ENCODE measurements at places on chromosomes 16 and 17.
A peak's percentile ranks its signal among the peaks of the same experiment; 100 is the strongest.

GRCh38 chr17:63489291-63489690 lies 12.4 kb downstream of the ACE start:
- no peak for DNase-seq

DNA sequence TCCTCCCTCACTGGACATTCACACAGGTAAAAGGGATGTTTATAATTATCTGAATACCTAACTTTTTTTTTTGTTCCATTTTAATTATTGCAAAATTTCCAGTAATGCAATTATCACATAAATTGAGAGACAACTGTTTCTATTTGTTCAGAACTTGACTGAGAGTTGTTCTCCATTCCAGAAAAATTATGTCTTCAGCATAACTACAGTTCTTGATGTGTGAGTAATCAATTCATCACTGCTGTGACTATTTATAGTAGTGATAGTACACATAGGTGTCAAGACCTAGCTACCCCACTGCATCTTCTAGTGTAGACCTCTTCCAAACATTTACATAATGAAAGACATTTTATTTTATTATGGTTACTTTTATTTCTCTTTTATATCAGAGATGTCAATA lies 5.8 kb upstream of the TNRC6A start:
- no peak for DNase-seq

DNA sequence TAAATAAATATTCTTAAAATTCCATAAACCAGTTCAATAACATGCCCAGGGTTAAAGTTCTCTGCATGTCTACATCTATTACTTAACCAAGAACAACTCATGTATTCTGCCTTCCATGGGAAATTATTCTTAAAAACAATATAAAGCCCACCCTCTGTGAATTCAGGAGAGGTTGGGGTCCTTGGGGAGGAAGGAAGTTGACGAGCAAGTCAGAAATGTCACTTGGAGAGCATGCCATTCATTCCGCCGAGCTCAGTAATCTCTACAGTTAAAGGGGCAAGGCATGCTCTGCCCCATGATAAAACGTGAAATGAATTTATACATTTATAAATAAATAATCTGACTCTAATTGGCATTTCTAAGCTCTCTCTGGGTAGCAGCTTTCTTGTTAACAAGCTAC lies 405.1 kb downstream of the TOX3 start:
- DNase-seq: no peak

DNA sequence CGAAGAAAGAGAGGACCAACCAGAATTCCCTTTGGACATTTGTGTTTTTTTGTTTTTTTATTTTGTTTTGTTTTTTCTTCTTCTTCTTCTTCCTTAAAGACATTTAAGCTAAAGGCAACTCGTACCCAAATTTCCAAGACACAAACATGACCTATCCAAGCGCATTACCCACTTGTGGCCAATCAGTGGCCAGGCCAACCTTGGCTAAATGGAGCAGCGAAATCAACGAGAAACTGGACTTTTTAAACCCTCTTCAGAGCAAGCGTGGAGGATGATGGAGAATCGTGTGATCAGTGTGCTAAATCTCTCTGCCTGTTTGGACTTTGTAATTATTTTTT lies 3.6 kb downstream of the SOX9 start:
- DNase-seq: no peak

DNA sequence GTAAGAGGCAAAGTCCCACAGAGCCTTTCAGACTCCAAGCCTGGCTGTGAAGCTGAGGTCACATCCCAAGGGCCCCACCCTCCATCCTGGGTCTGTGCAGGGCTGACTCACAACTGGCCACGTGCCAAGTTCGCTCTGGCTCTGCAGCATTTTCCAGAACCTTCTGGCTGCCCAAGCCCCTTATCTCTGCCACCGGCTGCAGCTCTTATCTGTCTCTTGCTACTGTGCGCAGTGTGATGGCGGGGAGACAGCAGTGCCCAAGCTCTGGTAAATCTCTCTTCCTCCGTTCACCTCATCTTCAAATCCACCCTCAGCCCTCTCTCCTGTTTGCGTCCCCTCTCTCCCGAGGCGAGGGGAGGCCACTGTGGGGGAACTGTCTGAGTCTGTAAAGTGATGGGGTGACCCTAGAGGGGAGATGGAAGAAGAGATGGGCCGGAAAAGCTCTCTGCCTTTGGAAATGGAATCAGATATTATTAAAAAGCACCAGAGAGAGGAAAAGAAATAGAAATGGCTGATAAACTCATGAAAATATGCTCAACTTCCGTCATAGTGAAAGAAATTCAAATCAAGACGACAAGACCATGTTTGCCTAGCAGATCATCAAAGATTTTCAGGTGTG lies 162.7 kb upstream of the CDC42EP4 start:
- peak; percentile 68 for DNase-seq
